ENCODE measurements at places on chromosomes 13 and 19.

GRCh38 chr19:13993590-13994300 is 12.4 kb downstream of the RFX1 start:
- no peak for DNase-seq

DNA sequence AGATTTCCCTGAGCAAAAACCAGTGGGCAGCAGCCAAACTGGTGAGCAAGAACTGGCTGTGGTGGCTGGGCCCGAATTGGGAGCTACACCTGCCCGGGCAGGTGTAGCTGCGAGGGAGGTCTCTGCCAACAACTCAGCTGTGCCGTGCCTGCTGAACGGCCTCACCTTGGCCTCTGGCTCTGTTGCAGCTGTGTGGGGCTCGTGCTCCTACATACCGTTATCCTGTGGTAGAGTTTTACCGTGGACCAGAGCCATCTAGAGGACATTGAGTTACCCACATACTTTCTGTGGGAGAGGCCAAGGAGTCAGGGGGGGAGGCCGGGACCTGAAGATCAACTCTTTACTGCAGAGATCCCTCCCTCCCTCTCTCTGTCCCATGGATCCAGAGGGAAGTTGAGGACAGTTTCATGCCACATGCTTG is 113.2 kb downstream of the TM9SF2 start:
- no peak for DNase-seq

DNA sequence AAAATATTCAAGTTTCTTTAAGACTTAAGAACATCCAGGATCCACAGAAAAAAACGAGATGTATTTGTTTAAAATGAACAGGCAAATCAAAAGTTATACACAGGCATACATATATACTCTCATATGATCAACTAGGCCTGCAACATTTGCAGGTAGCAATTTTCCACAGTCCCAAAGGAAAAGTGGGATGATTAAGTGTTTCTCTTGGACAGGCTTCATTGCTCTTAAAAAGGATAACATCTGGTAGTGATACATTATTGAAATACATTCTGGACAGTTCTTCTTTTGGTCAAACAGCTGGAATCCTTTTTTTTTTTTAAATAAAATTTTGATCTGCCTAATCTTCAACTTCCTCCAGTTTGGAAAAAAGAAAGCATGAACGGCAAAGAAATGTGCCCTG is 114.8 kb upstream of the TDRD3 start:
- DNase-seq, result no peak

DNA sequence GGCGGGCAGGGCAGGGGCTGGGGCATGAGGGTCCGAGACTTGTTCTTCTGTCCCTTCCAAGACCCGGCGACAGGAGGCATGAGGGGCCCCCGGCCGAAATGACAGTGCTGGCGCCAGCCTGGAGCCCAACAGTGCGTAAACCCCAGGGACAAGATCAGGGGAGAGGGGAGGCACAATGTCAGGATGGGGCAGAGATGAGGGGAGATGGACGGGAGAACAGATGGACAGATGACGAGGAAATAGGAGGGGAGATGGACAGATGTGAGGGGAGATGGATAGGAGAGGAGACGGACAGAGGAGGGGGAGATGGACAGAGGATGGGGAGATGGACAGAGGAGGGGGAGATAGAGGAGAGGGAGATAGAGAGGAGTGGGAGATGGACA is 518 bp downstream of the FLT3LG start:
- DNase-seq, result no peak

- DNase-seq, result peak; percentile 55
Measured at GRCh38 chr19:51246164-51246552, 4.7 kb upstream of the SIGLECL1 start.

GRCh38 chr19:43354305-43354627 is 780 bp downstream of the CD177 start:
- DNase-seq, result no peak

DNA sequence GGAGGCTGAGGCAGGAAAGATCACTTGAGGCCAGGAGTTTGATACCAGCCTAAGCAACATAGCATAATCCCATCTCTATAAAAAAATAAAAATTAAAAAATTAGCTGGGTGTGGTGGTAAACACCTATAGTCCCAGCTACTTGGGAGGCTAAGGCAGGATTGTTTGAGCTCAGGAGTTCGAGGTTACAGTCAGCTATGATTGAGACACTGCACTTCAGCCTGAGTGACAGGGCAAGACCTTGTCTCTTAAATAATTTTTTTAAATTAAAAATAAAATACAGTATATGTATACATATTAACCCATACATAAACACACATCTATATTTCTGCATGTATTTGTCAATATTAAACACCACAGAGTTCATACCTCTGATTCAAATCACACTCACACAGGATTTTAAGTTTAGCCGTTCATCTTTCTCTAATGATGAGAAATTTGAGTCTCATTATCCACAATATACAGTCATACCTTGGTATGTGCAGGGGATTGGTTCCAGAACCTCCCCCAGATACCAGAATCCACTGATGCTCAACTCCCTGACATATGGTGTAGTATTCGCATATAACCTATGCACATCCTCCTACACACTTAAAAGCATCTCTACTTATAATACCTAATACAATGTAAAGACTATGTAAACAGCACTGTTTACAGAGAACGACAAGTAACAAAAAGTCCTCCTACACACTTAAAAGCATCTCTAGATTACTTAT is 44.7 kb downstream of the PSPC1 start:
- DNase-seq, result no peak

DNA sequence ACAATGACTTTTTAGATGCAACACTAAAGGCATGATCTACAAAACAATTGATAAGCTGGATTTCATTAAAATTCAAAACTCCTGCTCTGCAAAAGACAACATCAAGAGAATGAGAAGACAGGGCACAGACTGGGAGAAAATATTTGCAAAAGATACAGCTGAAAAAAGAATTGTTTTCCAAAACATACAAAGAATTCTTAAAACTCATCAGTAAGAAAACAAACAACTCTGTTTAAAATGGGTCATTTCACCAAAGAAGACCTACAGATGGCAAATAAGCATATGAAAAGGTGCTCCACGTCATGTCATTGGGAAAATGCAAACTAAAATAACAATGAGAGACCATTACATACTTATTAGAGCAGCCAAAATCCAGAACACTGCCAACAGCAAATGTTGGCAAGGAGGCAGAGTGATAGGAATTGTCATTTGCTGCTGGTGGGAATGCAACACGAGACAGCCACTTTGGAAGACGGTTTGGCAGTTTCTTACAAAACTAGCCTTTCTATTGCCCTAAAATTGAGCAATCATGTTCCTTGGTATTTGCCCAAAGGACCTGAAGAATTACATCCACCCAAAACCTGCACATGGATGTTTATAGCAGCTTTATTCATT is 39.2 kb downstream of the FLT1 start:
- DNase-seq, result no peak

- no peak for DNase-seq
Measured at GRCh38 chr19:55643887-55644176, 383 bp downstream of the ZNF581 start.

DNA sequence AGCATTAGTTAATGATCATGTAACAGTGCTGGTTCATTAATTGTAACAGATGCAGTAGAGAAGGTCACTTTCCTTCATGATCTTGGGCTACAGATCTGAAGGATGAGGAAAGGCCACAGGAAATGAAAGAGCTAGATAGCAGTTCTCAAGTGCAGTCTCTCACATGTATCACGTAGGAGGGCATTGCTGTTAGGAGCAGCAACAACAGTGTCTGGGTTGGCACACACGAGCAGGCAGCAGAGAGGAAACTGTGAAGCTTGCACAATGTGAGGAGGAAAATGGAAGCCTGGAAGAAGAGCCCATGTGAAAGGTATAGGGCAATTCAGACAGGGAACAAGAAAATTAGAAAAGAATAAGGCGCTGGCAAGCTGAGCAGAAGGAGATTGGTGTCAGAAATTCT is 1741.5 kb downstream of the PCDH9 start:
- DNase-seq, result no peak

- no peak for DNase-seq
Measured at GRCh38 chr19:18308051-18308947, 14.6 kb downstream of the LSM4 start.

DNA sequence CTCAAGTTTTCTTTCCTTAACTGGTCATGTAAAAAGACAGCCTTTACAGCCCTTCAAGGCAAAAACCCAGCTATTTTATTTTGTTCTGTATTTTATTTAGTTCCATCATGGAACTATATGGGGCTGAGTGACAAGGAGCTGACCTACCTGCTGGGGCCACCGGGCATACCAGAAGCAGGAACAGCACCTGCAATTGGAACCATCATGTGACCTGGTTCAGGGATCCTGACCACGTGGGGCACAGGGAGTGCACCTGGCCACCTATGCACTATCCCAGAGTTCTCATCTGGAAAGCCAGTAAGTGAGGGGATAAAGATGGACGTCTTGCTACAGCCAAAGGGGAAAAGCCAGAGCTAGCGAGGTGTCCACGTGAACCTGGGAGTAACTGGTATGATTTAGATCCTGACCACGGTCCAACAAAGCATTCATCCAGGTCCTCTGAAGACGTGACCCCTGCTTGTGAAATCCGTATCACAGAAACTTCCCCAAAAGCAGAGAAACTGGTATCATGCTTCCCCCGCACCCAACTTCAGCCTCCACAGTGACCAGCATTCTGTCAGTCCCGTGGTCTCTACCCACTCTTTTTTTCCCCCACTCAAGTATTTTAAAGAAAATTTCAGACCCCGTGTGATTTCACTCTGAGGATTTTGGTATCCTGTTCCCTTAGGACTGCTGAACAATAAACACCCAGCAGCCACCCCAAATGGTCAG is 40.5 kb upstream of the SLC15A1 start:
- no peak for DNase-seq

DNA sequence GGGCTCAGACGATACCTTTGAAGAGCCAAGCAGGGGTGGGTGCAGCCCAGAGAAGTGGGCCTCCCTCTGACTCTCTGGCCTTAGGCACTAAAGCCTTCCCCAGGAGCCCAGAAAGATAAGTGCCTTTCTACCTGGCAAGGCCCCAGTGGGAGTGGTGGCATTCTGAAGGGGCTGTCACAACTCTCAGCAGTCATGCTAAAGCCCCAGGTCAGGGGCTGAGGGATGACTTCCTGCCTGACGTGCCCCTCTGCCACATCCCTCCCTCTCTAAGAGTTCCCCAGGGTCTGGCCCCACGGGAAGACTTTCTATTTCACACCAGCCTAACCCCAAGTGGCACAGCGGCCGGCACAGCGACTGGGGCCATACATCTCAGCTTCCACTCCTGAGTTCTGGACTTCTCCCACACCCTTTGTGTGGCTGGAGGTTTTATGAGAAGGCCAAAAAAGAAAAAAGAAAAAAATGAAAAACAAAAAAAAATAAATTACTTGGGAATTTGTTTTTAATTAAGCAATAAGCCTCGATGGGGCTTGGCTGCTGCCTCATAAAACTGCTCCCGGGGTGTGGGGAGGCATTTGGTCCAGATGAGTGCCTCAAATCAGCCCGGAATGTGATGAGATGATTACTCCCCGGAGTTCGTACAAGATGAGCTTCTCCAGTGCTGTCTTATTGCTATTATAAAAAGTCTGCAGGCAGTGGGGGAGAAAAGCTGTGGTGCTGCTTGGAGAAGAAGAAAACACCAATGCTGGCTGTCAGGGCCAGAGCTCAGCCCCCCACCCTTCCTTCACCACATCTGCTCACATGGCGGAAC is 28.5 kb upstream of the PLEKHF1 start:
- DNase-seq, result no peak

DNA sequence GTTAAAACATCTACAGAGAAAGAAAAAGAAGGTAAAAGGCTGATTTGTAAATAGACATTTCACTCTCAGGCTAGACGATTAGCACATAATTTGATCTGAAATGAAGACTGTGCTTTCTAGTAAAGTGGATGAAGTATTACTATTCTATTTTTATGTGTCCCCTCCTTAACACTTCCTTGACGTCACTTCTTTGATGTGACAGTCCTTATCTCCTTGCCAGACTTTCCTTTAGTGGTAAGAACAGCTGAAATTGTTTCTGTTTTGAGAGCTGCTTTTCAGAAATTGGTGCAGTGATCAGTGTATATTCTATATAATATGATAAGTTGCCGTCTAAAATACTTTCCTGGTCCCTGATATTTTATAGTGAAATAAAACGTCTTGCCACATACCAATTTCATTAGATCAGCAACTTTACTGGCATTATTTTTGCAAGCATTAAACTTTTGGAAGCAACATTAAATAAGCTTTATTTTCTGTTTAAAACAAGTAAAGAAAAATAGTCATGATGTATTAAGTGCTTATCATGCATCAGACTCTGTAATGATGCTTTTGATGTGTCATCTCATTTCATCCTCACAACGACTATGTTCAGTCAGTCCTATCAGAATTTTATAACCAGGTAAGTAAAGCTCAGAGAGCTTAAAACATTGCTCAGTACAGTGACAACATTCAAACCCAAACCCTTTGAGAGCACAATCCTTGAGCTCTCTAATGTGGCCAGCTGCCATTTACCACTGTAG is 210.3 kb upstream of the PCDH9 start:
- no peak for DNase-seq

DNA sequence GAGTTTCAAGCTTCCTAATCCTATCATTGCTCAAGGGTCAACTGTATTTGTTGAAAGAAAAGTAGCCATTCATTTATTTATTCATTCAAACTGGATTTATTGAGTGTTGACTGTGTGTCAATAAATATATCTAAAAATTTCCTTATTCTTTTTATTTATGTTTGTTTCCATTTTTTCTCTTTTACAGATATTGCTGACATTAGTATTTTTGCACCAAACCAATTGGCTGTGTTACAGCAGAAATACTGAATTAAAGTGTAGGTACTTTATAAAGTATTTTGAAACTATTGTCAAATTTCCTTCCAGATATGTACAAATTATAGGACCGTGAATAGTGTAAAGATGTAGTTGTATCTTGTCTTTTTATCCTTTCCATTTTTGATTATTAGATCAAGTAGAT is 692.0 kb upstream of the SLC10A2 start:
- no peak for DNase-seq

DNA sequence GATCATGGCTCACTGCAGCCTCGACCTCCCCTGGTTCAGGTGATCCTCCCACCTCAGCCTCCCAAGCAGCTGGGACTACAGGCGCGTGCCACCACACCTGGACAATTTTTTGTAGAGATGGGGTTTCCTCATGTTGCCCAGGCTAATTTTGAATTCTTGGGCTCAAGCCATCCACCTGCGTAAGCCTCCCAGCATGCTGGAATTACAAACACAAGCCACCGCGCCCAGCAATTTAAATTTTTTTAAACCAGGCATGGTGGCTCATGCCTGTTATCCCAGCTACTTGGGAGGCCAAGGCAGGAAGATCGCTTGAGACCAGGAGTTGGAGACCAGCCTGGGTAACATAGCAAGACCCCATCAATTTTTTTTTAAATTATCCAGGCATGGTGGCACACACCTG is 59.9 kb upstream of the USE1 start:
- DNase-seq, result no peak

- DNase-seq, result no peak
Measured at GRCh38 chr13:78599645-78600279, 3.6 kb downstream of the POU4F1 start.

DNA sequence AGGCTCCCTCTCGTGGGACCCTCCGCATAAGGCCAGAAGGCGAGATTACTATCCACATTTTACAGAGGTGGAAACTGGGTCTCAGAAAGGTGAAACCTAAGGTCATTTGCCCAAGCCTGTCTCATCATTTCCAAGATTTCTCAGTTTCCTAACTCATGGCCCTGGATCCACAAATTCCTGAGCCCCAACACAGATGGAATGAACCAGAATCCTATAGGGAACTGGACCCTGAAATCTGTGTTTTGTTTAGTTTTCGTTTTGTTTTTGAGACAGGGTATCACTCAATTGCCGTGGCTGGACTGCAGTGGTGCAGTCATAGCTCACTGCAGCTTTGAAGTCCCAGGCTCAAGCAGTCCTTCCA is 563 bp upstream of the GNG7 start:
- DNase-seq, result no peak

All from KG1 (cell line).